ENCODE measurements at places on chromosomes 7 and 10. TPM values are rescaled to one million over a fixed set of nuclear protein-coding genes. Genes with fewer than 3 reads are reported as not detected.

The AGAP9 gene
- 21.8 TPM for total RNA-seq

The GOLGA7B gene
- 0.45 TPM for total RNA-seq

The PIK3AP1 gene
- total RNA-seq = 10.1 TPM

The ELFN1 gene
- 1.2 TPM for total RNA-seq

The CALML3 gene
- not detected for total RNA-seq

The FLNC gene
- total RNA-seq = 135 TPM

The TRIM50 gene
- not detected for total RNA-seq

The SEMA3C gene
- 19.8 TPM for total RNA-seq

The SPDYE16 gene
- total RNA-seq = 0.16 TPM

The TMEM236 gene
- total RNA-seq = 1.1 TPM

The SERPINE1 gene
- total RNA-seq = 57.1 TPM

The LIMK1 gene
- 18.9 TPM for total RNA-seq

The PLAU gene
- 33.6 TPM for total RNA-seq

The SFTPA1 gene
- 1.7 TPM for total RNA-seq
